Activated CD4-positive, alpha-beta memory T cell treated with anti-CD3 and anti-CD28 coated beads, Interleukin-2, amount 10 ng/mL, durations not matched to agents 7 days and 5 days (primary cell): ENCODE measurements at places on chromosomes 6 and 20. TPM values are rescaled to one million over a fixed set of nuclear protein-coding genes. Genes with fewer than 3 reads are reported as not detected.

The FAM83C gene
- total RNA-seq, result not detected

The IP6K3 gene
- not detected for total RNA-seq

The IL17A gene
- 6.2 TPM for total RNA-seq

The TP53TG5 gene
- total RNA-seq, result not detected

The TPD52L1 gene
- total RNA-seq, result not detected

The C20orf144 gene
- total RNA-seq, result 0.30 TPM

DNA sequence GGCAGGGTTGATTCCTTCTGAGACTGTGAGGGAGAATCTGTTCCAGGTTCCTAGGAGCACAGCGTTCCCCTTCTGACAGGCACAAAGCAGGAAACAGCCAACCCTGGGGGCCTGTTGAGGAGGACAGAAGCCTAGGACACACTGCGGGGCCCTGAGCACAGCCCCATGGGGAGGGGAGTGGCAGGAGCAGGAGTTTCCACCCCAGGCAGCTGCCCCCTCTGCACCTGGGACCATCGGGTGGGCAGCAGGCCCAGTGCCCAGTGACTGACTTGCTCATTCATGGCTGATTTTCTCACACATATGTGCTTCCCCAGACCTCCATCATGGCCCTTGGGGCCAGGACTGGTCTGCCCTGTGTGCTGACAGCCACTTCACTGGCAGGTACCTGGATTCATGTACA lies 6.2 kb upstream of the SLC22A1 start:
- DNase-seq, result no peak

DNA sequence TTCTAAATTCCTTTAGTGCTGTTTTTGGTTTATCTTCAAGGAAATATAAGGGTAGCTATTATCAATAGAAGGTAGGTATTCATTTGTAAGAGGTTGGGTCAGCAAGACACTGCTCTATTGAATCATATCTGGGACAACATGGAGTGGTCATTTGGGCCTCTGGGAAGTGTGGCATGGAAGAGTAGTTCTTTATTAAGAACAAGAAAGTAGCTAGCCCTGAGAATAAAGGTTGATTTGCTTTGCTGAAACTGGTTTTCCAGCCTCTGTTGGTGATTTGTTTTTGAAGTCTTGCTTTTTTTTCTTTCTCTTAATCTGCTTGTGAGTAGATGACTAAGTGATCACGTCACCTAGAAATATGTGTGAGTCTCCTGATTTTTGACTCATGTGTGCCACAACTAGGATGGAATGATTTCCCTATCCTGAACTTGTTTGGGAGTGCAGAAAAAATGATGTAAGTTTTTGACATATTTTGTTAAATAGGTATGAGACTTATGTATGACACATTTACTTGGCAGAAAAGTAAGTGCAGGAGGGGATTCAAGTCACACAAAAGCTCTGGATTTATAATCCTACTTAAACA lies 381.8 kb downstream of the CENPW start:
- DNase-seq, result no peak

DNA sequence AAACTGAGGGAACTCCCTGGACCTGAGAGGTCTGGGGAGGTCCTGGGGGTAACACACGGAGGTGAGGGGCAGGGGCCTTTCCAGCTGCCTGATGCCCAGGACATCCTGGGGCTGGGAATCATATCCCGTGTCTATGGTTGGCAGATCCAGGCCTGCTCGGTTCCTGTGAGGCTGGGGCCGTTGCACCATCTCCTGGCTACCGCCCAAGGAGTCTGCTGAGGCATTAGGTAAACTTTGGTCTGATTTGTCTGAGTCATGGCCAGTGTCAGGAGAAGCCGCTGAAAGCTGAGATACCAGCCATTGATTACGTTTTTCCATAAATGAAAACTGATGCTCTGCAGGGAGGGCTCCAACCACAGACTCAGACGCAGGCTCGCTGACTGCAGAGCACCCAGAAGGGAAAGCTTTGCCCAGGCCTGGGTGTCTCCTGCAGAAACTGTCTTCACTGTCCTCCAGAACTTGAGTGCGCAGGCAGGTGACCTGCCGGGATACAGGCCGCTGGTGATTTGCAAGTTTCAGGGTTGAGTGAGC lies 14.2 kb downstream of the TRAF3IP2 start:
- DNase-seq, result no peak

GRCh38 chr6:112571488-112572270 lies 224.5 kb downstream of the RFPL4B start:
- DNase-seq, result no peak

DNA sequence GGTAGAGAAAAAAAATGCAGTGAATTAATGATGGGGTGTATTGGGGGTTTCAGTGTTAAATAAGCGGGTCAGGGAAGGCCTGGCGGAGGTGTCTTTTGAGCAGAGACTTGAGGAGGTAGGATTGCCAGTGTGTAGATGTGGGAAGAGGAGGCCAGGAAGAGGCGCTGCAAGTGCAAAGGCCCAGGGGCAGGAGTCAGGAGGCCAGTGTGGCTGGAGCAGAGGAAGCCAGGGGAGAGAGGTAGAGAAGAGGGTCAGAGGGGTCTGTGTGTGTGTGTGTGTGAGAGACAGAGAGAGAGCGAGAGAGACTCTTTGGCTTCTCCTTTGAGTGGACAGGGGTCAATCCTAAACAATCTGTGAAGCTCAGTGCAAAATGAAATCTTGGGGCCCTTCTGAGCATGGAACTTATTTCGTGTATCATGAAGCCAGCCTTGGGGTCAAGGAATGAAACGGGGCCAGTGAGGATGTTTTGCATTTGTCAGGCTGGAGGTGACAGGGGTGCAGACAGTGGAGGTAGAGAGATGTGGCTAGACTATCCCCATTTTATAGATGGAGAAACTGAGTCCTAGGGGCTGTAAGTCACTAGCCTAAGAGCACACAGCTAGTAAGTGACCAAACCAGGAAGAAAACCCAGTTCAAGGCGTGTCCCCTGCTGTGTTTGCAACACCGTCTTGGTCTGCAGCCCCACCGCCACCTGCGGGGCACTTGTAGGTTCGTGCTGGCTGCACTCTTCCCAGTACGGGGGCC lies 9.7 kb upstream of the IP6K3 start:
- no peak for DNase-seq

DNA sequence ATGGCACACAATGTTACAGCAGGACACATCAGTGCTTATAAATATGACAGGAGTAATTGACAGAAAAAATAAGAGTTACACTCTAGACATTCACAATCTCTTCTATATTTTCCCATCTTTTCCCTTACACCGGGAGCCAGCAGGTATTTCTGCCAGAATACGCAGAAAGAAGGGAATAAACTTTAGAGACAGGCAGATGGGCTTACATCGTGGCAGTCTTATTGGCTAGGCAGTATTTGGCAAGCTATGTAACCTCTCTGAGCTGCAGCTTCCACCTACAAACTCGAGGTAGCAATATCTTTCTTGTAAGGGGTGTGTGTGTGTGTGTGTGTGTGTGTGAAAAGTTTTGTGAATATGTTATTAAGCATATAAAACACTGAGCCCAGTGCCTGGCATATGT lies 33.0 kb upstream of the TSHZ2 start:
- no peak for DNase-seq

DNA sequence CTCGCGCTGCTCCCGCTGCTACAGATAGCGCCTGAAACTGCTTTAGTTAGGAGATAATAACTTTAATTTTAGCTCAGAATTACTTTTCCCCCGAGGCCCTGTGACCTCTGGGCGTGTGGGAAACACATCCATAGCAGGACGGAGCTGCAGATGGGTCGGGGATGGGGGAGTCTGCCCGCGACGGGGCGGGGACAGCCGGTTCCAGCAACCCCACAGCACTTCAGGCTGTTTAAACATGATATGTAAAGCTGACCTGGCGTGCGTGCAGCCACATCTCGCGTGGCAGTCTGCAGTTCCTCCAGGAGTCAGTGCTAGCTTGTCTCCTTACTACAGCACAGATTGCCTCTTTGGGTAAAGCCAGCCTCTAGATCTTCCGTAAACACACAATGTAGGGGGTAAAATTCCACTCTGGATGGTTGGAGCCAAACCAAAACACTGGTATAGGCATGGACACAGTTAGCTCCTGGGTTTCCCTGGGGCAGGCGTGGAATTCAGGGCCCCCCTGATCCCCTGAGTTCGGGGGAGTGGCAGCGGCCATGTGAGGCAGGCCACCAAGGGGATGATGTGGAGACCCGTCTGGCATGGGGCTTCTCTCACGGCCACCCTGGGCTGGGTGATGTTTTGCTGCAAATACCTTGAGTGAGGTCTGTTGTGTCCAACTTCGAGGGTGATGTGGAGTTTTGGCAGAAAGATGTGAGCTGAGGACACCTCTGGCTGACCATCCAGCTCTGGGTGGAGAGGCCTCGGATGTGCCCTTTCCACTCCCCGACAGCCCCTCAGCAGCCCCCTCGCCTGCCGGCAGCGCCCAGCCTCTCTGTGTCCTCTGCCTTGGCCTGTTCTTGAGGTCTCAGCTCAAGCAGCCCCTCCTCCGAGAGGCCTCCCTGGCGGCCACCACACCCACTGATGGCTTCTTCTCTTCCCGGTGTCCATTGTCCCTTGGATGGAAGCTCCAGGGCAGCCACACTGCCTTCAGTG lies 214.5 kb downstream of the TAF4 start:
- DNase-seq, result no peak

DNA sequence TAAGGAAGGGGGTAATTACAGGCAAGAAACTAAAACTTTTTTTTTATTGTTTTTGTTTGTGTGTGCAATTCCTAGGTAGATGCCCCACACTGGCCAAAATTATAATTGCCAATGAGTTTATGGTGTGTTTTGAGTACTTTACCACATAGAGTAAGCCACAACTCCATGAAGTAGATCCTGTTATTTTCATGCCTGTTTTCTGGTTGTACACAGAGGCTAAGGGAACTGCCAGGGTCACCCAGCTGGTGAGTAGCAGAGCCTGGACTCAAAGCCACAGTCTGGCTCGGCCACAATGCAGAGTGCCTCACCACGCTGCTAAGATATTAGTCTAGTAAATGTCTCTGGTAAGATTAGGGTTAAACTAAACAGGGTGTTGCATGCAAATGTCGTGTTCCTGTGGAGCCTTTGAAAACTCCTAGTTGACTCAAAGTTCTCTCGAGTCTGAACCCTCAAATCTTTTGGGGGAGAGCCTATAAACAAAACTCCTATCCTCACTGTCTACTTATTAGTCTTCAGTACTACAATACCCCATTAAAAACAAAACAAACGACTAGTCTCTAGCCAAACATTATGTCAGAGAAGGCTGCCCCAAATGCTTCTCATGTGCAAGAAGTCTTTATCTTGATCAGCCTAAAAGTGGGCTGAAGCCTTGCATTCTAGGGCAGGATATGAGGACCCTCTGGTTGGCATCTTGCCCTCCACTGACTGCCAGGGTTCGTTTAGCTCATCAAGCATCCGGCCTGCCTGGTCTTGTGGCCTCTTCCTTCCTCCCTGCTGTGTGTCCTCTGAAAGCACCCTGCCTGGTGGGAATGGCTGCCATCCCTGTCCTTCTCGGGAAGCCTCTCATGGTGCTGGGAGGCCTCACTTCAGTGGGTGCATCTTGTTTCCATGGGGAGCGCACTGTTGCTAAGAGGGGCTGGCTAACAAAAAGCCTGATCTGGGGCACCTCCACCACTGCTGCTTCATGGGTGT lies 4.2 kb downstream of the DUSP22 start:
- DNase-seq, result no peak

DNA sequence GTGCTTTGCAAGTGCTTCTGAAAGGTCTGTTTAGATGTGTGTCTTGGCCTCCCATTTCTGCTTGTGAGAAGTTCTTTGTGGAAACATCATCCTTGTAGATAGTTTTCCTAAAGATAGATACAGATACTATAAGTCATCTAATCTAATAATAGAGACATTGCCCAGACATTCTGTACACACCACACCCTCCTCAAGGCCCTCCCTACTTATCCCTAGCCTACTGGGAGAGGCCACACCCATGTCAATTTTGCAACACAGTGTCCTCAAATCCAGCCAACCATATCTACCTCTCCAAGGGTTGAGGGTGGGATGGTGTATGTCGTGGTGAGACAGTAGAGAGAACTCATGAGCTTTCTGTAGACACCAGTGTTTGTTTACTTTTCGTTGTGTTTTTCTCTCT lies 6.2 kb downstream of the KDM1B start:
- no peak for DNase-seq

DNA sequence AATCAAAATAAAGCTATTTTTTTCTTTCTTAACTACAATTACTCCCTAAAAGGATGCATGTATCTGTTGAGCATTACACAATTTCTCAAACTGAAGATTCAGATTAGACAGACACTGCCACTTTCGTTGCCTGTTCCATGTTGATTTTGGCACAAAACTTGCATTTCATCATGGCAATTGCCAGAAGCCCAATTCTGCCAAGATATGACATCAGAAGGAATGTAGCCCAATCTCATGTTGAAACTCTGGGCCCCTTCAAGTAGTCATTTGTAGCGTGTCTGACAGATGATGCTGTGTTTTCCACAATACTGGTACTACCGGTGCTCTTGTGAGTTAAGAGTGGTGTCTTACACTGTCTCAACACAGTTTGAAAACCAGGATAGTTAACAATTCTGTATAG lies 705.4 kb downstream of the PTPRT start:
- DNase-seq, result no peak

DNA sequence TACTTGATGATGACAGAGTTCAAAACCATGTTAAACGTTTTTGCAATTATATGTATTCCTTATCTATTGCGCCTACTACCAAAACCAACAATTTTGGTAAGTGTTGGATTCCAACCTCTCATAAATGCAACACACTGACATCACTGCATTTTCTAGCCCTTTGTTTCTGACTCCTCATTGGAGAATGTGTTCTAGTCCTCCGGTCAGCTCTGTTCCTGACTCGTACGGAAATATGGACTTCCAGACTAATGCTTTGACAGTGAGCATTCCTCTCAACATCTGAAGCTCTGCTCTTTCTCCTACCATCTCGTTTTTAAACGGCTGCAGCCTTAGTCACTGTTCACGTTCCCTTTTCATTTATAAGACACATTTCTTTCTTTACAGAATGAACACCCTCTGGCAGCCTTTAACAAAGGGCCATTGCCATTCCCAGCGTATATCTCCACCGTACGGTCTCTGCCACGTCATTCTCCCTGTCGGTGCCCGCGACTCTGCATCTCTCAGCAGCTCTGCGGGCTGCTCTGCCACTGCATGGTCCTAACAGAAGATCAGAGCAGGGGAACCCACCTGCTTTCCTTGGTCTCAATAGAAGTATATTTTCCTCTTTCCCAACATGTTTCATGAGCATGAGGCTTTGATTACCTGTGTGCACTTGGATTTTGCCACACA lies 103.0 kb upstream of the SYNDIG1 start:
- DNase-seq, result no peak

DNA sequence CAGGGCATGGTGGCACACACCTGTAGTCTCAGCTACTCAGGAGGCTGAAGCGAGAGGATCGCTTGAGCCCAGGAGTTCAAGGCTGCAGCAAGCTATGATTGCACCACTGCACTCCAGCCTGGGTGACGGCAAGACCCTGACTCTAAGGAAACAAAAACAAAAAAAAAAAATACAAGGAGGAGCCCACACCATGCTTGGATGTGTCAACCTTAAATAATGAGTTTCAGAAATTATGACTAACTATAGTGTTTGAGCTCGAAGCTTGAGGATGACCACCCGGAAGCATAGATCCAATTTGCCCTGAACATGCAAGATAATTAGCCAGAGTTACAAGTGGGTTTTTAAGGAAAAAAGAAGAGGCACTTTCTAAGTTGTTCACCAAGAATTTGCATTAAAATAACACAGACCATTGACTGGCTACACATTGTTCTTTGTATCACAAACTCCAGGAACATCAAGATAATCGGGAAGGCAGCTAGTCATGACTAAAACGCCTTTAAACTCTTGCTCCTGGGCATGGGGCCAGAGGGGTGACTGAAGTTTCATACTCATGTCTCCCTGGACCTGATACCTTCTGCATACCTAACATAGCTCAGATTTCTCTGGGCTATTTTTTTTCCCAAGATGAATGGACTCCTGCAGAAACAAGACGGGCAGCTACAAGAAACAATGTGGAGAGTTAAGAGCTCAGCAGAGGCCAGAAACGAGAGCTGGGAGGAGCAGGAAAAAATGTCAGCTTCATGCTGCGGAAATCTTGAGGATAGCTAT lies 289.6 kb downstream of the PREX1 start:
- no peak for DNase-seq
